ENCODE measurements at places on chromosomes 13 and 19. TPM values are rescaled to one million over a fixed set of nuclear protein-coding genes. Genes with fewer than 3 reads are reported as not detected.

The TMEM272 gene
- 0.27 TPM for total RNA-seq

The MLLT1 gene
- 22.1 TPM for total RNA-seq

DNA sequence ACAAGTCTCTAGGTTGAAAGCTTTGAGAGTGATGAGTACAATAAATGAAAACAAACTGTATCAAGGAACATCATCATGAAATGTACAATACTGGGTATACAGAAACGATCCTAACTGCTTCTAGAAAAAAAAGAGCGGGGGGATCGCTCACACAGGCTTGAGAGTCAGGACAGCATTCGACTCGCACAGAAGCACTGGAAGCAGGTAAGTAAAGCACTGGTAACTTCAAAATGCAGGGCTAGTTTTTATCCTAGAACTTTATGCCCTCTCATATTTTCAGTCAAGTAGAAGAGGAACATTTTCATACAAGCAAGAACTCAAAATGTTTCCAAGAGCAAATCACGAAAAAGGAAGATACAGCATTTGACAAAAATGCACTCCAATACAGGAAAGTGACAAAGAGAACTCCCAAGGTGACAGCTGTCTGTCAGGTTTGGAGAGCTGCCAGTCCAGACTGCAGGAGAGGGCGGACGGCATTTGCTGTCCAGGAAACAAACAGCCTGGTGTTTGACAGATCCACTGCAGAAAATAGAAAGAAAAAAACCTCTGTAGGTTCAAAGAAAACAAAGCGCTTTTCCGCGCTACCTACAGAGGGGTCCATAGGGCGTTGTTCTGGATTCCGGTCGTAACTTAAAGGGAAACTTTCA lies 58.2 kb upstream of the XPO4 start:
- DNase-seq: peak; percentile 24

- no peak for DNase-seq
These were observed 8.5 kb downstream of the UBA2 start for GRCh38 chr19:34436716-34437115.

The SYCN gene
- total RNA-seq: not detected

DNA sequence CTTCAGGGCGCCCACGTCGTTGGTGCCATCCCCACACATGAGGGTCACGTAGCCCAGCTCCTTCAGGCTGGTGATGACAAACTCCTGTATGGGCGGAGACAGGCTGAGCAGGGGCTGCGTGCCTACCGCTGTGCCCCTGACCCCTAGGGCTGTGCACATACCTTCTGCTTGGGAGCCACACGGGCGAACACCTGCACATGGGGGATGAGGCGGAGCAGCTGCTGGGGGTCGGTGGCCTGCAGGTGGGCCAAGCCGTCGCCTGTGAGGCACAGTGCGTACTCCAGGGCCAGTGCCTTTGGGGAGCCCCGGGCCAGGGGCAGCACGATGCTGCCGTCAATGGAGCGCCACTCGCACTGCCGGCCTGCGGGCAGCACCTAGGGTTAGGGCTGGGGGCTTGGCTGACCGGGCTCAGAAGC lies 6.1 kb upstream of the GMIP start:
- no peak for DNase-seq

The ADGRE3 gene
- total RNA-seq: not detected

GRCh38 chr13:32153056-32153455 lies 121.5 kb downstream of the FRY start:
- DNase-seq: no peak

DNA sequence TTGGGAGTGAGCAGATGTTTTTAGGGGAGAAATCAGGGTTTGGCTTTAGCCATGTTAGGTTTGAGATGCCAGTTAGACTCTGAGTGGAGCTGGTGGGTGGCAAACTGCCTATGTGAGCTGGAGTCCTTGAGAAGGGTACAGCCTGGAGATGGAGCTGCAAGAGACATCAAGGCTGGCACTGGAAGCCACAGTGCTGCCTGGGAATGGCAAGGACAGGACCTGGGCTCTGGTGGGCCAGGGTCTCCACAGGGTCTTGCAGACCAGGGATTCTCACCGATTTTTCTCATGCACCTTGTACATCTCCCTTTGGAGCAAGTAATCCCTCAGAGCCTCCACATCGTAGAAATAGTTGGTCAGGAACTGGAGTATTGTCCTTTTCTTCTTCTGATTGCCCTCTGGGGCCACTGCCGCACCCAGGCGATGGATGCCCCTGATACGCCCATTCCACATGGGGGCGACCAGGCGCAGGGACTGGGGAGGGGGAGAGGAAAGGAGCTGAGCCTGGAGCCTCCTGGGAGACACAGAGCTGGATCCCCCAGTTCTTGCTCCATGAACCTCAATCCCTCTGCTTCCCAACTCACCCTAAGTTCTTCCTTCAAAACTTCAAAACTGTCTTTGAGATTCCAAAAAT lies 1.7 kb downstream of the DMAC2 start:
- no peak for DNase-seq

DNA sequence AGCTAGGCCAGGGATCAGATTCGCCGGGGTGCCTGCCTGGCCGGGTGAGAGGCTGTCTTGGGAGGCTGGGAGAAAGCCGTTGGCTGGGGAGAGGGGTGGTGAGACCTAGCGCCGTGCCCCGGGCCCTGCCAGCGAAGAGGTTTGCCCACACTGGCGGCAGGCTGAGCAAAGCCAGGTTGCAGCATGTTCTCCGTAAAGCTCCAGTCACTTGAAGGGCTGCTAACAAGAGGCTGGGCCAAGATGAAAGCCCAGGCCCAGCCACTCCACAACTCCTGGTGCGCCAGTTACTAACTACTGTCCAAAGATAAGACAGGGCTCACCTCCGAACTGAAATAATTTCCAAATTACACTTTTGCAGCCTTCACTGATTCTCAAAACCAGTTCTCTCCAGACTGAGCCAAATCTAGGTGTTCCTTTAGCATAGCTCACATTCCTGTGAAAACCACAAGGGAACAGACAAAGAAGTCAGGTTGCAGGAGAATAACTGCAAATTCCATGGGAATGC lies 16.3 kb downstream of the ELAVL1 start:
- no peak for DNase-seq

The ACER1 gene
- total RNA-seq: not detected

- DNase-seq: no peak
These were observed 21.0 kb downstream of the VASP start for GRCh38 chr19:45528149-45528743.

GRCh38 chr13:108560093-108560492 lies 69.3 kb upstream of the MYO16 start:
- no peak for DNase-seq

DNA sequence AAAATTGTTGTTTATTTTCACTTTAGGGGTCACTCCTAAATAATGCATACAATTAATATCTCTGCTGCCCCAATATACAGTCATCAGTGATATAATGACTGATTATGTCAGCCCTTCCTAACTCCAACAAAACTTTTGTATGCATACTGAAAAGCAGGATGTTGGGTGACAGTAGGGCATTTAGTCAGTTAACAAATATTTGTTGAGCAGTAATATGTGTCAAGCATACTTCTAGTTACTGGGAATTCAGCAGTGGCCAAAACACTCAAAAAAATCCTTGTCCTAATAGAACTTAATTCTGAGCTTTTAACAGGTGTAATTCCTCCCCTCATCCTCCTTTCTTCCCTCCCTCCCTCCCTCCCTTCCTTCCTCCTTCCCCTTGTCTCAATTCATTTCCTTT lies 560.7 kb upstream of the KLHL1 start:
- no peak for DNase-seq

DNA sequence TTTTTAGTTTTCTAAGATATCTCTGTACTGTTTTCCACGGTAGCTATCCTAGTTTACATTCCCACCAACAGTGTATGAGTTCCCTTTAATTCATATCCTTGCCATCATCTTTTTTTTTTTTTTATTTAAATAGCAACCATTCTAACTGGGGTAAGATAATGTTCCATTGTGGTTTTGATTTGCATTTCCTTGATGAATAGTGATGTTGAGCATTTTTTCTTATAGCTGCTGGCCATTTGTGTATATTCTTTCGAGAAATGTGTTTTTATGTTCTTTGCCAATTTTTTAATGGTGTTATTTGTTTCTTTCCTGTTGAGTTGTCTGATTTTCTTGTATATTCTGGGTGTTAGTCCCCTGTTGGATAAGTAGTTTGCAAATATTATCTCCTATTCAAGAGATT lies 454.8 kb downstream of the DACH1 start:
- no peak for DNase-seq
